ENCODE measurements at places on chromosomes 3 and 15. TPM values are rescaled to one million over a fixed set of nuclear protein-coding genes. Genes with fewer than 3 reads are reported as not detected.

GRCh38 chr3:14476583-14477265 is 63.4 kb downstream of the GRIP2 start:
- DNase-seq, result no peak

Gene SLC27A2
- total RNA-seq, result 0.66 TPM

DNA sequence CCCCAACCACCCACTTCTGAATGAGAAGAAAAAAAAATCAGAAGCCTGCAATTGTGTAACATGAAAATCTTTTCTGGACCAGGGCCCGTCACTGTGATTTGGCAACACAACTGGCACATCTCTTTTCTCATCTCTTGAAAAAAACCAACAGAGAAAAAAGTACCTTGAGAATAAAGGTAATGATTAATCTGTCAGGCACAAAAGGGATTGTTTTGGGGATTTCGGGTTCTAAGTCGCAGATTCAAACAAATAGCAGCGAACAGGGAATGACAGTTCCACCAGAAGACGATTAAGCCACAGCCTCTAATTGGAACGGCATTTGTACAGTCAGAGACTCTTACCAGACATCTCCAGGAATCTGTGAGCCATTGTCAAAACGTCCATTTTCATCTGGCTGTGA is at the start of gene AQP9:
AQP9 (plus strand) TSS at position 276 of the 400 bp plus-strand sequence. CDS start 185 bp downstream, outside the sequence.
- DNase-seq, result peak; percentile 51

- DNase-seq, result no peak
These were observed 100.8 kb downstream of the TMEM266 start for GRCh38 chr15:76160426-76161152.

DNA sequence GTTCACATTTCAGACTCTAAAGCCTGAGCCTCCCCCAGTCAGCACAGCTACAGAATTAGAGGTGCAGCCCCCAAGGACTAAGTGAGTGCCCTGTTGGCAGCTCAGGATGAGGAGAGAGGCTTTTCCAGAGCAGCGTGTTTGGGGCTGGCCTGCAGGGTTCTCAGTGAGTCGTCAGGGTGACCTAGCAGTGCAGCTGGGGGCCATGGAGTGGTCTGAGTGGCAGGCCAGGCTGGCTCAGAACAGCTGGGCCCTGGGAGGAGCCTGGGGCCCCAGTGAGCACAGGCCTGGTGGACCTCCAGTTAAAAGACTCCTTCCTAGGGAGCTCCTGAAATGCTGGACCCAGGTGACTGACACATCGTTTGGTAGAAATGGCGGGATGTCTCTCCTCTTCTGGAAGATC is 108.3 kb downstream of the SLC49A4 start:
- no peak for DNase-seq
